Right lung (tissue), 10 donors: ENCODE measurements at places on chromosomes 6 and 20. TPM values are rescaled to one million over a fixed set of nuclear protein-coding genes. Genes with fewer than 3 reads are reported as not detected.

- DNase-seq: no peak
Measured at GRCh38 chr6:19880066-19880465, 42.9 kb downstream of the ID4 start.

DNA sequence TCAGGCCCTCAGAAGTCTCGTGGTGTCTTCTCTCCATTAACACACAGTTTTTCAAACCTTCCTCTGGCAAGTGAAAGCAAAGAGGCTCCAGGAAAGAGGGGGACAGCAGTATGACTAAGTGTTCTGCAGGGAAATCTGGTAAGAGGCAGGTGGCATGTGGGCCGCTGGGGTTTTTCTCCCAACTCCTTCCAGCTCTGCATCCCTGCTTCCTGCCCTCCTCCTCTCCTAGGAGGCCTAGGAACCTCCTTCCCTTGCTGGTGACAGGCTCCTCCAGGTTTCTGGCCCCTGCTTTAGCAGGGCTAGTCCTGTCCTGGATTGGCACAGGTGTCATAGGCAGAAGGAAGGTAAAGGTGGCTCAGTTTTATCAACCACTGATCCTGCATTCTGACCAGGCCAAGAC, 7.6 kb upstream of the ITCH start:
- no peak for DNase-seq

GRCh38 chr6:97085772-97086171, 161.2 kb downstream of the KLHL32 start:
- DNase-seq: no peak

GRCh38 chr20:8213831-8214587, 81.9 kb downstream of the PLCB1 start:
- DNase-seq: no peak

WFDC5 gene
- polyA plus RNA-seq: not detected
